ENCODE measurements at places on chromosomes 12 and 14. TPM values are rescaled to one million over a fixed set of nuclear protein-coding genes. Genes with fewer than 3 reads are reported as not detected.

- no peaks in the 10 kb centered on the region for H3K36me3 ChIP-seq
- H3K27ac ChIP-seq = no peak overlapping the region
- DNase-seq = no peak
- no peaks in the 10 kb centered on the region for H3K4me1 ChIP-seq
These were observed 476.3 kb downstream of the LRIG3 start for GRCh38 chr12:58443981-58444371.

DNA sequence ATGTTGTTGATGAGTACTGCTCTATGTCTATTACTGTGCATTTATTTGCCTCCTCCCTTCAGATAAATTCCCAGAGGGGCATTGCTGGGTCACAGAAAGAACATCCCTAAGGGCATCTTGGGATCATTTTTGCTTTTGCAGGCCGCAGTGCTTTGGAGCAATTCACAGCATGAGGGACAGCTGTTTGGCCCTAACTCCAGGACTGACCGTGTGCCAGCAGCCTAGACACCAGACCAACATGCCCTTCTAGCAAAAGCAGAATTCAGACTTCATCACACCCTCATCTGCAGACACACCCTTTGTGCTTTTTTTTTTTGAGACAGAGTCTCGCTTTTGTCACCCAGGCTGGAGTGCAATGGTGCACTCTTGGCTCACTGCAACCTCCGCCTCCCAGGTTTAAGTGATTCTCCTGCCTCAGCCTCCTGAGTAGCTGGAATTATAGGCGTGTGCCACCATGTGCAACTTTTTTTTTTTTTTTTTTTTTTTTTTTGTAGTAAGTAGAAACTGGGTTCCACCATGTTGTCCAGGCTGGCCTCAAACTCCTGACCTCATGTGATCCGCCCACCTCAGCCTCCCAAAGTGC is 31.0 kb downstream of the RNF34 start:
- no peak overlapping the region for H3K27ac ChIP-seq
- no peaks in the 10 kb centered on the region for H3K27me3 ChIP-seq
- peaks cover 15% of the 10 kb centered on the region for H3K36me3 ChIP-seq
- no peak for DNase-seq

GRCh38 chr14:30854492-30854891 is 19.9 kb upstream of the COCH start:
- no peaks in the 10 kb centered on the region for H3K4me1 ChIP-seq
- no peaks in the 10 kb centered on the region for H3K36me3 ChIP-seq
- H3K27me3 ChIP-seq = no peaks in the 10 kb centered on the region

DNA sequence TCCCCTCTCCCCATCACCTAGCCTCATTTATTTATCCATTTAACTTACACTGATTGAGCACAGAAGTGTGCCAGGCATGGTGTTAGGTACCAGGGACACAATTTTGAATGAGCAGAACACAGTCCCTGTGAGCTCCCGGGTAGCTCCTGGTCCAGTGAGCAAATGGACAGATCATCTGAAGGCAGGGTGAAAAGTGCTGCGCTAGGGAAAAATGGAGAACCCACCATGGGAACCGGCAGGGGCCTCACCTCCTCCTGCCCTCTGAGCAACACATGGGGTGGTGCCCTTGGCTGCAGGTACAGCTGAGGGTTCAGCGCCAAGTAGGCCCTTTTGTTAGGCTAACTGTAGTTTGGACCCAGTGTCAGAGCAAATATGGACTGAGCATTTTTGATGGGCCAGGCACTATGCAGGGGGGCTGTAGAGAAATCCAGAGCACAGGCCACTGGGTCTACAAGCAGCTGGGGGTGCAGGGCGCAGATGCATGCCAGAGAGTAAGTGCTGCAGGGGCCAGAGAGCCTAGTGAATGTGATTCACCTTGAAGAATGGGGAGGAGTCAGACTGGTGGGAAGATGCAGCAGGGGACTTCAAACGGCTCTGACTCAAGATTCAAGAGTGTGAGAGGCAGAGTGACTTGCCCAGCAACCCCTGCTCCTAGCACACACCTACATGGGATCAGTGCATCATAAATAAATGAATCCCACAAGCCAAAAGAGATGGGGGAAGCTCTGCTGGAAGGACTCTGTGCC is 28.2 kb downstream of the LTBP2 start:
- no peak overlapping the region for H3K27ac ChIP-seq
- H3K27me3 ChIP-seq = no peaks in the 10 kb centered on the region
- H3K4me3 ChIP-seq = no peak overlapping the region
- H3K36me3 ChIP-seq = no peaks in the 10 kb centered on the region

GRCh38 chr14:71415404-71415690 is 508.1 kb downstream of the PCNX1 start:
- H3K4me1 ChIP-seq = no peaks in the 10 kb centered on the region
- no peak overlapping the region for H3K27ac ChIP-seq
- no peaks in the 10 kb centered on the region for H3K27me3 ChIP-seq
- no peak for DNase-seq
- H3K4me3 ChIP-seq = no peak overlapping the region

GRCh38 chr14:104639885-104640548 is 35.4 kb upstream of the TMEM179 start:
- H3K36me3 ChIP-seq = no peaks in the 10 kb centered on the region
- no peaks in the 10 kb centered on the region for H3K4me1 ChIP-seq
- H3K4me3 ChIP-seq = no peak overlapping the region
- no peaks in the 10 kb centered on the region for H3K27me3 ChIP-seq

DNA sequence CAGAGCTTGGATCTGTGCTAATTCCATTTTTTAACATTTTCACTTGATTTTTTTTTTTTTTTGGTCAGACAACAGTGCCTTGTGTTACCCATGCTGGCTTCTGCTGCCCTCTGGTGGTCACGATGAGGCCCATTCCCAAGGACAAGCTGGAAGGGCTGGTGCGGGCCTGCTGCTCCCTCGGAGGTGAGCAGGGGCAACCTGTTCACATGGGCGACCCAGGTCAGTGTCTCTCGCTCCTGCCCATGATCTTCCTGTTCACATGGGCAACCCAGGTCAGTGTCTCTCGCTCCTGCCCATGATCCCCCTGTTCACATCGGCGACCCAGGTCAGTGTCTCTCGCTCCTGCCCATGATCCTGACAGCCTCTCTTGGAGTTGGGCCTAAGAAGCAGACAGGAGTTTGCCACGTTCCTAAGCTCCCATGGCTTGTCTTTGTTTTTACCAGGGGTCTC is 59.4 kb downstream of the DGLUCY start:
- no peak overlapping the region for H3K4me3 ChIP-seq
- no peaks in the 10 kb centered on the region for H3K4me1 ChIP-seq
- H3K36me3 ChIP-seq = peaks cover 81% of the 10 kb centered on the region
- no peaks in the 10 kb centered on the region for H3K27me3 ChIP-seq

DNA sequence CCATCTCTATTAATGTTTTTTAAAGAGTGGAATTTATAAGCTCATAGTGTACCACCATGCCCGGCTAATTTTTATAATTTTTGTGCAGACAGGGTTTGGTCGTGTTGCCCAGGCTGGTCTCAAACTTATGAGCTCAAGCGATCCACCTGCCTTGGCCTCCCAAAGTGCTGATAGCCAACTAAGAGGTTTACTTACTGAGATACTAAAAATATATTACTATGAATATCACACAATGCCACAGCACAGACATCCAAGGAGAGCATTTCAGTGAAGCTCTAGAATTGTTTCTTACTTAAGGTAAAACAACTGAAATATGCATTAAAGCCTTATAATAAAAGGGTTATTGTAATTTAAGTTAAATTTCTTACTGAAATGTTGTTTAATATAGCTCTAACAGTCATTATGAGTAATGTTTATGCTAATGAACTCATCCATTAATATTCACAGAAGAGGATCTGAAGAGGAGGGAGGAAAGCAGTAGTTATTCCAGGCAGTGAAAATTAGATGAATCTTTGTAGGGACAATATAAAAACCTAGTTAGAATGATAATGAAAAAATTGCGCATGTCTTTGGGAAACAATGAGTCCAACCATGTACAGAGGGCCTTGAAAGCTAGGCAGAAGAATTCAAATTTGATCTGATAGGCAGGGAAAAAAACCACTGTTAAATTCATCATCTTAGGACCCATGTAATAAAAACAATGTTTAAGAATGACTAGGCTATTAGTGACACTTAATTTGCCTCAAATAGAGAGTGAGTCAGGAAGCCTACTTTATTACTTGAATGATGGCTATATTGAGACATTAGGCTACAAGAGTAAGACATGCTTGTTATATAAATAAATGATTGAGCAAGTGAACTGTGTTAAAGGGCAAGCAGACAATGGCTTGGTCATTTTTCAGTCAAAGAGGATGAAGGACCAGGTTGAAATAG is 99.2 kb downstream of the SLC41A2 start:
- no peak overlapping the region for H3K27ac ChIP-seq
- H3K36me3 ChIP-seq = no peaks in the 10 kb centered on the region
- H3K27me3 ChIP-seq = no peaks in the 10 kb centered on the region
- no peak overlapping the region for H3K4me3 ChIP-seq
- no peak for DNase-seq

GRCh38 chr12:104685366-104685765 is 228.6 kb downstream of the CHST11 start:
- H3K4me3 ChIP-seq = no peak overlapping the region
- no peaks in the 10 kb centered on the region for H3K36me3 ChIP-seq
- H3K4me1 ChIP-seq = no peaks in the 10 kb centered on the region
- no peaks in the 10 kb centered on the region for H3K27me3 ChIP-seq
- DNase-seq = no peak
- no peak overlapping the region for H3K27ac ChIP-seq

Gene TAS2R20
- polyA plus RNA-seq = not detected

Gene JDP2
- polyA plus RNA-seq = 45.6 TPM

Gene CAPS2
- polyA plus RNA-seq = 0.27 TPM

DNA sequence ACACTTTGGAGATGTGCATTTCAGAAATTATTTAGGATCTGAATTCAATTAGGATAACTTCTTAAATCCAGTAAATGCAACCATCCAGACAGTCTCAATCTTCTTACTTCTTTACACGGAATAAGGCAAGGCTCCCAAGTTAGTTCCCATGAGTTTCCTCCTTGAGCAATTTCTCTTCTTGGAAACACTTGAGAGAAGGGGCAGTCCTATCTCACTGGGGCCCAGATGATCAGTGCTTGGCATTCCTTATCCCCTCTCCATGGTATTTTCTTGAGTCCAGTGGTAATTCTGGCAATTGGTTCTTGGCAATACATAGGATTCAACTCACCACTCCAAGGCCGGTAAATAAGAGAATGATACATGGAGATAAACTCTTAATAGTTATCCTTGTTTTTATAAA is 87.1 kb upstream of the PTHLH start:
- no peaks in the 10 kb centered on the region for H3K4me1 ChIP-seq
- DNase-seq = no peak
- H3K27ac ChIP-seq = no peak overlapping the region

Gene KRT77
- 0.86 TPM for polyA plus RNA-seq

Gene HOXC6
- polyA plus RNA-seq = 1.5 TPM

DNA sequence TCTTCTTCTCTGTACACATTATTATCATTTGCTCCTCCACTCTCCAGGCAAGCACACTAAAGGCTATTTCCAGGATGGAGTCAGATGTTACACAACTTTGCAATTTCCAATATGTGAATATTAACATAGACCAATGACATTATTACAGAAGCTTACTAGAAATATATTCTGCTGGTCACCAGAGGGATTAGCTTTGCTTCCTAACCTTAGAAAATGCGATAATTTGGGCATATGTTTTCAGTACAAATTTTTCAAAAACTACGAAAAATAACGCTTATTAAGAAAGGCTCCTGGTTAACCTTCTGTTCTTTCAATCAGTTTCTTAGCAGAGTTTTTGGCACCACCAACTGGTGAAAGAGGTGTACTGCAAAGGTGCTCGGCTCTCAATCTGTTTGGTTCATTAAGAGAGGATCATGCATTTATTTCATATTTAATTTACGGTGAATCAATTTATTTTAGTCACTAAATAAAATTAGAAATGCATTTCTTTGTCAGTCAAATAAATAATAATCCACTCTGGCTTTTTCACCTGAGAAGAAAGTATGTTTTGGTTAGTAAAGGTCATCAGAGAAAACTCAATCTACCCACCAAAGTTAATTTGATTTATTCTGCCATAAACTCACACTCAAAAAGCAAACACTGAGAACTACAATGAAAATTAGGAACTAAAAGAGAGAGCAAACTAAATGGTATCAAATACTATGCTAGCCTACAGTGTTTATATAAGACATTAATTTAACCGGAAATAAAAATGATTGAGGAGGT is 39.2 kb downstream of the EFCAB11 start:
- no peaks in the 10 kb centered on the region for H3K4me1 ChIP-seq
- DNase-seq = peak; percentile 80
- H3K27me3 ChIP-seq = no peaks in the 10 kb centered on the region
- no peaks in the 10 kb centered on the region for H3K36me3 ChIP-seq

GRCh38 chr12:38906482-38907200 is 1.2 kb upstream of the CPNE8 start:
- peak; percentile 96 for DNase-seq
- H3K4me1 ChIP-seq = no peaks in the 10 kb centered on the region
- H3K27ac ChIP-seq = peak overlapping the region; percentile 77

DNA sequence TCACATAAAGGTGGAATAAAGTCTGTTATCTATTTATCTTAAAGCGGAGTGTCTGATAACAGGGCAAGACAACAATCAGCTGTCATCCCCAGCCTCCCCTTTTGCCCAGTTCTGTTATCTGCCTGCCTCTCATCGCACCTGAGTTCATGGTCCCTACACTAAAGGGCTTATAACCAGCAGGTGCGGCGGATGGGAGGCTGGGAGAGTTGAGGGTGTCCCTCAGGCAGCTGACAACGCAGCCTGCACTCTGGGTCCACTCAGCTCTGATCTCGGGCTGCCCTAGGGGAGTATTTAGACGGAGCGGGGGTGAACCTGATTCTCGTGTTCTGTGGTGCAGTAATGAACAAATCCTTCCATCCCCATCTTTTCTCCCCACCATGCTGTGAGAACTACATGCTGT is 34.0 kb upstream of the JDP2 start:
- H3K36me3 ChIP-seq = no peaks in the 10 kb centered on the region
- no peak for DNase-seq
- no peaks in the 10 kb centered on the region for H3K4me1 ChIP-seq
- H3K27ac ChIP-seq = no peak overlapping the region
- no peaks in the 10 kb centered on the region for H3K27me3 ChIP-seq

Gene CCDC175
- 2.8 TPM for polyA plus RNA-seq

GRCh38 chr12:54425702-54426101 is 6.6 kb upstream of the ITGA5 start:
- no peaks in the 10 kb centered on the region for H3K36me3 ChIP-seq
- no peak overlapping the region for H3K27ac ChIP-seq
- H3K4me3 ChIP-seq = no peak overlapping the region
- peaks cover 42% of the 10 kb centered on the region for H3K27me3 ChIP-seq
- no peak for DNase-seq

GRCh38 chr12:109137055-109137454 is 20.7 kb downstream of the ACACB start:
- no peak overlapping the region for H3K4me3 ChIP-seq
- H3K4me1 ChIP-seq = no peaks in the 10 kb centered on the region
- H3K27ac ChIP-seq = no peak overlapping the region
- H3K27me3 ChIP-seq = no peaks in the 10 kb centered on the region

Measured in small intestine (tissue), 16 donors.